ENCODE measurements at places on chromosomes 6 and 20.

- DNase-seq = no peak
These were observed 64.6 kb downstream of the SCAF8 start for GRCh38 chr6:154797857-154798256.

- no peak for DNase-seq
These were observed 133.0 kb downstream of the GPX5 start for GRCh38 chr6:28658475-28659249.

DNA sequence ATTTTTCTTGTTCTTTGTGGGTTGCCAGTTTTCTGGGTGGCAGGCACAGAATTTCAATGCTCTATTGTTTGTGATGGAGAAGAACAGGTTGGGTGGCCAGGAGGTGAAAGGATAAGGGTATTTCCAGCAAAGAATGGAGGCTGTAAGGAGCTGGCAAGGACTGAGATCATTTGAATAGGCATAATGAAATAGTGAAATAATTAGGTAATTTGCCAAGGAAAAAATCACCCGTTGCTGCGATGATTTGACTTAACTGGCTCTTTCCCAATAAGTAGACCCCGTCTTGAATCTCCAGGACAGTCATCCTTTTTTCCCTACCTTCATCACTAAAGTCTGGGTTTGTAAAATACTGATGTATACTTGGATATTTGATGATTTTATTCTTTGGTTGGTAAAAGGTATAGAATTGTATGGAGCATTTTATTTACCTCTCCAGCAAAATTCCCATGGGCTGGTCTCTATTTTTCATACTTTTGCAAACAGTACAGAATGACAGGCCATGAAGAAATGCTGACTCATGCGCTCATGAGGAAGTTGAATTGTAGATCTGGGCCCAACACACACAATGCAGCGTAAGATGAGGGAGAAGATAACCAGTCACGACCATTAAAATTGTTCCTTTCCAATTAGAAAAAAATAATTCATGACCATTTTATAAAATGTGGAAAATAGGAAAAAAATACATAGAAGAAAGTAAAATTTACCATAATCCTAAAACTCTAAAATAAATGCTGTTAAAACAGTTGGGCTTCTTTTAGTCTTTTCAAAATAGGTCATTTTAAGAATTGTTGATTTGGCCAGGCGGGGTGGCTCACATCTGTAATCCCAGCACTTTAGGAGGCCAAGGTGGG lies 2.4 kb upstream of the GCNT2 start:
- no peak for DNase-seq

GRCh38 chr6:145883263-145883662 lies 68.7 kb upstream of the FBXO30 start:
- no peak for DNase-seq

DNA sequence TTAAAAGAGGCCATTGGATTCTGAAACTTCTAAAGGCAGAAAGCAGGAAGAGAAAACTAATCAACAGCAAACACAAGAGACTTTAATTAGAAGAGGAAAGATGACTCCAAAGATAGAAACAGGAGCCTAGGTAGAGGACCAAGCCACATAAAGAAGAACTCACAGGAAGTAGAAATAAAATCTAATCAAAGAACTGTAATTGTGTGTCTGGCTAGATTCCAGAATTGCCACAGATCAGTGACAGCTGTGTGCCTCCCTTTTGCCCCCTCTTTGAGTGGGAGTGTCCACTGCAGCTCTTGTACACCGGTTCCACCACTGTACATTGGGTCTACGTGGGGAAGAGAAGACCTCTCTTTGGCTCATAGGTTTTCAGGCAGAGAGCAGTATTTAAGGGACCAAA lies 22.3 kb upstream of the THEMIS start:
- no peak for DNase-seq

DNA sequence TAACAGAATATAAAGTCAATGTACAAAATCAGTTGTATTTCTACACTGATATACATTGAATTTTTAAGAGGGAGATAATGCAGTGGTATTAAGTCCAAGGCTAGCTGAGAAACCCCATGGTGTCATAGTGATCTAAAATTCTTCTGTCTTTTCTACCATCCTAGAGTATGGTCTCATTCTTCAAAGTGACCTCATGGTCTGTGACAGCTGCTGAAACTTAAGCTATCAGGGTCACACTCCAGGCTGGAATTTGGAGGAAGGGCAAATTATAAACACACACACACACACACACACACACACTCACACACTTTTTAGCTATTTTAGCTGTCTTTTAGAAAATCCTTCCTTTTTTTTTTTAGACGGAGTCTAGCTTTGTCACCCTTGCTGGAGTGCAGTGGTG lies 47.3 kb upstream of the DYNLRB1 start:
- DNase-seq = no peak

DNA sequence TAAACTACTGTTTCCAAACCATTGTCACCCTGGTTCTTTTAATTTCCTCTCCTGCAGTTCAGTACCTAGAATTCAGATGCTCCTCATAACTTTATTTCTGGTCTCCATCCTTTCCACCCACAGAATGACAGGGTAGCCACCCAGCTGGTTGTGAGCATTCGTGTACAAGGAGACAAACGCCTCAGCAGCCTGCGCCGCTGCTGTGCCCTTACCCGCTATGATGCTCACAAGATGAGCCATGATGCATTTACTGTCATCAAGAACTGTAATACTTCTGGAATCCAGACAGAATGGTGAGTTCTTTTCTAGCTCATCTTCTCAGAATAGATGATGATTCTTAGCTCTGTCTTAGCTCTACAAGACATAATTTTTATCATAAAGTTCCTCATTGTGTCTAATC lies 18.6 kb downstream of the GTPBP2 start:
- DNase-seq = no peak

GRCh38 chr20:37071481-37071911 lies 24.3 kb downstream of the RBL1 start:
- DNase-seq = no peak

GRCh38 chr20:38434301-38434741 lies 807 bp downstream of the SNHG17 start:
- DNase-seq = no peak

- no peak for DNase-seq
These were observed 49.8 kb upstream of the STXBP5 start for GRCh38 chr6:147154454-147154853.

GRCh38 chr6:34284563-34285447 lies 36.0 kb upstream of the SMIM29 start:
- no peak for DNase-seq

GRCh38 chr20:57092112-57092899 lies 174.1 kb downstream of the BMP7 start:
- DNase-seq = no peak

GRCh38 chr6:437037-437392 lies 45.5 kb downstream of the IRF4 start:
- DNase-seq = no peak

GRCh38 chr20:6651561-6651960 lies 115.9 kb upstream of the BMP2 start:
- DNase-seq = no peak

GRCh38 chr6:365835-366234 lies 25.7 kb upstream of the IRF4 start:
- no peak for DNase-seq

DNA sequence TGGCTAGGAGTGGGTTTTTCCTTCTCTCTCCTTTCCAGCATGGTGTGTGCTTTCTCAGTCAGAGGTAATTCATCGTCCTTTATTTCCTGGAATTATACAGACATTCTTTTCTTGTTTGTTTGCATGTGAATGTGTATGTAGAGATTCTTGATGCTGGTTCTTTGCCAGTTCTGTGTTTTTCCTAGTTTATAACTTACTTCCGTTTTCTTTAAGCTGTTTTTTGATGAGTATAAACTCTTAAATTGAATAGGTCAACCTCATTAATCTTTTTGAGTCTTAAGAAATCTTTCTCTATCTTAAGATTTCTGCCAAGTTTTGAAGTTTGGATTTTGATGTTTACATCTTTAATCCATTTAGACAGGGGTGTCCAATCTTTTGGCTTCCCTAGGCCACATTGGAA lies 38.7 kb downstream of the IGF2R start:
- DNase-seq = no peak

GRCh38 chr6:149515494-149515893 lies 30.3 kb downstream of the PPIL4 start:
- DNase-seq = no peak

Data from stimulated activated CD8-positive, alpha-beta memory T cell treated with anti-CD3 and anti-CD28 coated beads, Interleukin-7, amount 100 ng/mL, for 1 hour (primary cell).